NCI-H187 (cell line): ENCODE measurements at places on chromosomes 3 and 15.

DNA sequence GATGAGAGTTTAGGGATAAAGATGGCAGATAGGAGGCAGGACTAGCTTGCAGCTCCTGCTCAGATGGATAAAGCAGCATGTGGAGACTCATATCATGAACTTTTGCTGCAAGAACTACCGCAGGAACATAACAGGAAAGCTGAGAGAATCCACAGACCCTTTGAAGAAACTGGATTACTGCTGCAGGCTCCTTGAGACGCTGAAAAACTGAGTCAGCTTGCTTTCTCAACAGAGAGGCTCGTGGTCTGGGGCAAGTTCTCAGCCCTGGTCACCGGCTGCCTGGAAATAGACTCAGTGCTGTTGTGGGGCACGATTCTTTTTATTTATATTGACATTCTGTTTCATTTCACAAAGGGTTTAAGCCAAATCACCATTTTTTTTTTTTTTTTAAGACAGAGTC lies 28.8 kb upstream of the TRIM59 start:
- DNase-seq = no peak

- no peak for DNase-seq
Observed at GRCh38 chr3:148020861-148021260, 611.7 kb downstream of the ZIC1 start.

GRCh38 chr15:77475898-77476297 lies 55.2 kb downstream of the HMG20A start:
- DNase-seq = no peak

- DNase-seq = no peak
Observed at GRCh38 chr3:64022451-64023186, 675 bp downstream of the PSMD6 start.

GRCh38 chr15:76024021-76024768 lies 12.0 kb upstream of the NRG4 start:
- no peak for DNase-seq

- DNase-seq = no peak
Observed at GRCh38 chr3:53688989-53689388, 157.2 kb downstream of the CHDH start.

DNA sequence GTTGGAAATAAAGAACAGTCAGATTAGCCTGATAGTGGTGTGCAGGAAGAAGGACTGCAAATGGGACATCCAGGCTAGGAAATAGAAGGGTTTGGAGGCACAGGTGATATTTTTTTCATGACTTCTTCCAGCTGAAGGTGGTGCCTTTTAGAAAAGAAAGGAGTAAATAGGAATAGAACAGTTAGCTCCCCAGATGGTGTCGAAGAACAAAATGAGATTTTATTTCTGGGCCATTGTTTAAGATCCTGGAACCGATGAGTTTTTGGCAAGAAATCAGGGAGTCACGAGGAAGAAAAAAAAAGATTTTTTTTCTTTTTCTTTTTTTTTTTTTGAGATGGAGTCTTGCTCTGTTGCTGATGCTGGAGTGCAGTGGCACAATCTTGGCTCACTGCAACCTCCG lies 9.8 kb upstream of the NCK1 start:
- no peak for DNase-seq

GRCh38 chr3:63095-63765 lies 133.3 kb upstream of the CHL1 start:
- DNase-seq = no peak

- no peak for DNase-seq
Observed at GRCh38 chr3:83438188-83438587, 1520.6 kb upstream of the CADM2 start.

- no peak for DNase-seq
Observed at GRCh38 chr3:46565077-46565476, 1.0 kb downstream of the LRRC2 start.

DNA sequence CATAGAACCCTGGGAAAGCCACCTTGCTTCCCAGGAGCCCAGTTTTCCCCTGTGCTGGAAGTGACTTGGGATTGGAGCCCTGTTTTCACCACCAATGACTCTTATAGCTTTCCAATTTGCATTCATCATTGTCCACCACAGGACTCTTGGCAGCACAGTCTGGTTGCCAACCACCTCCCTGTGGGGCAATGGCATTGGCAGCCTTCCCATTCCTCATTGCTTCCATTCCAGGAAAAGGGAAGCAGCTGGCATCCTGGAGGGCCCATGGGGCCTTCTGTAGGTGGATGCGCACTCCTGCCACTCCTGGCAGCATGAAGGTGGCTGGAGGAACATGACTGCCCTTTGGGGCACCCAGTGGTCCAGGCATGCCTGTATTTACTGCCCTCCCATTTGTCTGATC lies 57.7 kb downstream of the FEM1B start:
- no peak for DNase-seq

GRCh38 chr3:29637068-29637467 lies 356.2 kb downstream of the RBMS3 start:
- no peak for DNase-seq

DNA sequence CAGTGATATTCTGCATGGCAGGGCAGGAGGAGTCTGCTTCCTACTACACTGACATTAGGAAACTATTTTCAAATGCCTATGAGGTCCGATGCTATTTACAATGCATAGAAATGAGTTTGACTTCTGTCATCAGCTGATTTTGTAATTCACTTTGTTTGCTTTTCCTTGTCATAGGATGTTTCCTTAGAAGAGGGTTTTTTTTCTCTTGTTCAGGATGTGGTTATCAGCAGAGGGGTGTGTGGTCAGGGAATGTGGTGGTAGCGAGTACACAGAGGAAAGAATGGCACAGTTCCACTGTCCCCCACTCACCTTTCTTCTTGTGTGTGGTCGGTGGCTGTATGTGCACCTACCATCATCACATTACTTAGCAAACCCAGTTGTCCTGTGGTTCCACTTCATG lies 231.5 kb downstream of the LRTM1 start:
- DNase-seq = no peak

DNA sequence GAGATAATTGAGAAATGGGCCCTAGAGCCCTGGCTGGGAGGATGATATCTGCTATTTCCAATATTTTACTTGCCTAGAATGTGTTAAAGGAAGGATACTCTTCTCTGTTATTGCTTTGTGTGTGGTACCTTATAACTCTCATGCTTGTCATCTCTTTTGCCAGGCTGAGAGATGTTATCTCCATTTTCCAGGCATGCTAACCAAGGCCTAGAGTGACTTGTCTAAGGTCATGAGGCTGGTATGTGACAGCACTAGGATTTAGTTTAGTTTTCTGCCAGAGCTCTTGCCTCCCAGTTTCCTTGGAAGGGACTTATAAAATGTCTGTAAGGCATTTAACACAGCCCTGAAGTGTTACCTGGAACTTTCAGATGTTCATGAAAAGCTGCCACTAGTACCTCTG lies 1.4 kb downstream of the CLK3 start:
- DNase-seq = no peak

DNA sequence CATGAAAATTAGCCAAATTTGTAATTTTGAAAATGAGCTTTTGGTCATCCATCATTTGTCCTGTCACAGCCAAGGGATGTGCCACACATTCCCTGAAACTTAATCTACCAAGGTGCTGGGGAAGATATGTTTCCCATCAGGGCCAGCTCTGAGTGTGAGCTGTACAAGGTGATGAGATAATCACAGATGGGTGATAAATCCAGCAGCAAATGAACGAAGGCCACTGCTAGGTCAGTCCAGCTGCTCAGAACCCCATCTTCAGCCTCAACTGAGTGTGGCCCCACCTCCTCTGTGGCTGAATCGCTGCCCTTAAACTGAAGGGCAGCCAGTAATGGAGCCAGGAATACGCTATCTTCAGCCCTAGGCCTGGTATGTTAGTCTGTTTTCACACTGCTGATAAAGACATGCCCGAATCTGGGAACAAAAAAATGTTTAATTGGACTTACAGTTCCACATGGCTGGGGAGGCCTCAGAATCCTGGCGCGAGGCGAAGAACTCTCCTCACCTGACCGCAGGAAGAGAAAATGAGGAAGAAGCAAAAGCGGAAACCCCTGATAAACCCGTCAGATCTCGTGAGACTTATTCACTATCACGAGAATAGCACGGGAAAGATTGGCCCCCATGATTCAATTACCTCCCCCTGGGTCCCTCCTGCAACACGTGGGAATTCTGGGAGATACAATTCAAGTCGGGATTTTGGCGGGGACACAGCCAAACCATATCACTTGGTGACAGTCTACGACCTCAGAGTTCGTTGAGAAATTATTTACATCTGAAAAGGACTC lies 553.0 kb downstream of the NTRK3 start:
- DNase-seq = no peak

GRCh38 chr3:127299276-127299675 lies 11.4 kb upstream of the PRR20G start:
- DNase-seq = no peak

DNA sequence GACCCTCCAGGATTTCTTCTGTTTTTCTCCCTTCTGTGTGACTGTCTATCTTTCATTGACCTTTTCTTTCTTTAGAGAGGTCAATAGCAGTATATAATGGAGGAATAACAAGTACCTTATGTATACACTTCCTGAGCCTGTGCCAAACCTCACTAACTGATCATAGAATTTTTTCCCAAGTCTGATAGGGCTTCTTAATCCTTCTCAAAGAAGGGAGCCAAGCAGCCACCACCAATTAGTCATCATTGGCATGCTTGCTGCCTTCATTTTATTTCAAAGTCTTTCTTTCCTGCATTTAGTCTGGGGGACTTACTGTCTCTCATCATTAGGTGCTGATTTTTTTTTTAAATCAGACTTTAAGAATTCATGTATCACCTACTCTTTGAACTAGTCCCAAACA lies 327.0 kb downstream of the FEZF2 start:
- no peak for DNase-seq

DNA sequence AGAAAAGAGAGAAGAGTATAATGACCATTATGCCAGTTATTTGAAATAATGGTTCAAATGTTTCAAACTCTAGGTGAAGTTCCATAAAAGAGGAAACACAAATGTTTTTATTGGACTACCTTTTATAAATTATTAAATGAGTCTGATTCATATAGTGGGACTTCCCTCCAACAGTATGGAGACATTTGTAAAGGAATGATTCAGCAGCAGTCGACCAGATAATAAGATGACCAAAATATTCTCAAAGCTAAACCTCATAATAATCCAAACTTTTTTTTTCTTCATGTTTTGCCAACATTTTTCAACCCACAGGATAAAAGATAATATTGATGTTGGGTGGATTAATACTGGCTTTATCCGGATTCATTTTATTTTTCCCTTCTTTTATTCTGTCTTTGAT lies 18.8 kb downstream of the TIPARP start:
- DNase-seq = no peak
